Natural killer cell (primary cell): ENCODE measurements at places on chromosomes 12 and 14. TPM values are rescaled to one million over a fixed set of nuclear protein-coding genes. Genes with fewer than 3 reads are reported as not detected.

Gene ANKS1B
- not detected for total RNA-seq

Gene PUS7L
- total RNA-seq = 24.5 TPM

Gene HIGD1C
- total RNA-seq = not detected

DNA sequence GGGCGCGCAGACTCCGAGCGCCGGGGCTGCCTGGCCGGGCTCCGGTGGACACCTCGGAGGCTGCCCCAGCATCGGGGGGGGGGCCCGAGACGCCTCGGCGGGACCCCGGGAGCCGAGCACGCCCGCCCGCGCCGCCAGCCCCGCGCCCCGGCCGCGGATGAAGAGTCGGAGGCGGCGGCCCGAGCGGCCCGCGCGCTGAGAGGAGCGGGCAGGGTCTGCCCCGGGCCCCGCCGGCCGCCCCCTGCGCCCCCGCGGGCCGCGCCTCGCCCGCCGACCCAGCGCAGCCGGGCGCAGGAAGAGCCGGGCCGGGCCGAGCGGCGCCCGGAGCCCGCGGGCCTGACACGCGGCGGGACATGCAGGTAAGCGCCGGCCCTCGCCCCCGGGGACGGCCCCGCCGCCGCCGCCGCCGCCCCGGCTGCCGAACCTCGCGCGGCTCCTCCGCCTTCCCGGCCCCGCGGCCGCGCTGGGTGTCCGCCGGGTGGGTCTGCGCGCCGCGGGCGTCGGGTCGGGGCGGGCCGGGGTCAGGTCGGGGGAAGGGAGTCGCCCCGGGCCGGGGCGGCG lies 63.7 kb downstream of the FBXL14 start:
- DNase-seq = peak; percentile 25
- peaks cover 49% of the 10 kb centered on the region for H3K27me3 ChIP-seq
- H3K27ac ChIP-seq = no peak overlapping the region

GRCh38 chr12:127830065-127830460 lies 436.9 kb upstream of the TMEM132C start:
- H3K36me3 ChIP-seq = no peaks in the 10 kb centered on the region
- no peak overlapping the region for H3K27ac ChIP-seq
- H3K27me3 ChIP-seq = no peaks in the 10 kb centered on the region
- H3K4me1 ChIP-seq = no peaks in the 10 kb centered on the region
- no peak for DNase-seq
- no peak overlapping the region for H3K4me3 ChIP-seq

- no peaks in the 10 kb centered on the region for H3K36me3 ChIP-seq
- no peak overlapping the region for H3K27ac ChIP-seq
- H3K4me1 ChIP-seq = peaks cover 7% of the 10 kb centered on the region
- no peak overlapping the region for H3K4me3 ChIP-seq
Observed at GRCh38 chr14:54438703-54439102, 2.5 kb downstream of the CNIH1 start.

- H3K36me3 ChIP-seq = no peaks in the 10 kb centered on the region
- peak overlapping the region; percentile 65 for H3K4me3 ChIP-seq
- H3K4me1 ChIP-seq = peaks cover 28% of the 10 kb centered on the region
- DNase-seq = no peak
Observed at GRCh38 chr14:72894623-72895378, 900 bp upstream of the DPF3 start.

GRCh38 chr14:39766397-39767000 lies 334.3 kb upstream of the FBXO33 start:
- no peaks in the 10 kb centered on the region for H3K4me1 ChIP-seq
- no peaks in the 10 kb centered on the region for H3K27me3 ChIP-seq
- DNase-seq = no peak
- no peak overlapping the region for H3K4me3 ChIP-seq

GRCh38 chr12:107225635-107226034 lies 132.3 kb upstream of the CRY1 start:
- no peak overlapping the region for H3K4me3 ChIP-seq
- DNase-seq = no peak
- no peaks in the 10 kb centered on the region for H3K36me3 ChIP-seq
- no peaks in the 10 kb centered on the region for H3K4me1 ChIP-seq

DNA sequence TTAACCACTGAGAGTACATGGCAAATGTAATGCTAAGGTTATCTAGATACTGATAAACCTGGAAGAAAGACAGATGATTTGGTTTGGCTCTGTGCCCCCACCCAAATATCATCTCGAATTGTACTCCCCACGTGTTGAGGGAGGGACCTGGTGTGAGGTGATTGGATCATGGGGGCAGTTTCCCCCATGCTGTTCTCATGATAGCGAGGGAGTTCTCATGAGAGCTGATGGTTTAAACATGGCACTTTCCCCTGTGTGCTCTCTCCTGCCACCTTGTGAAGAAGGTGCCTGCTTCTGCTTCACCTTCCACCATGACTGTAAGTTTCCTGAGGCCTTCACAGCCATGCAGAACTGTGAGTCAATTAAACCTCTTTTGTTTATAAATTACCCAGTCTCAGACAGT lies 14.2 kb downstream of the NOXRED1 start:
- H3K36me3 ChIP-seq = no peaks in the 10 kb centered on the region
- no peak overlapping the region for H3K27ac ChIP-seq
- DNase-seq = no peak
- H3K27me3 ChIP-seq = no peaks in the 10 kb centered on the region

- no peaks in the 10 kb centered on the region for H3K36me3 ChIP-seq
- peak; percentile 29 for DNase-seq
- no peaks in the 10 kb centered on the region for H3K27me3 ChIP-seq
Observed at GRCh38 chr12:59149995-59150642, 229.8 kb upstream of the LRIG3 start.
